Activated CD4-positive, alpha-beta memory T cell treated with anti-CD3 and anti-CD28 coated beads, Interleukin-2, amount 10 ng/mL, durations not matched to agents 7 days and 5 days (primary cell): ENCODE measurements at places on chromosomes 4 and X.

- H3K4me3 ChIP-seq: no peak overlapping the region
- H3K27me3 ChIP-seq: peaks cover 3% of the 10 kb centered on the region
- DNase-seq: no peak
These were observed 76.6 kb downstream of the ITIH6 start for GRCh38 chrX:54721424-54721823.

GRCh38 chr4:19579608-19580007 lies 672.1 kb upstream of the SLIT2 start:
- no peak for DNase-seq
- H3K36me3 ChIP-seq: no peaks in the 10 kb centered on the region
- H3K4me1 ChIP-seq: no peaks in the 10 kb centered on the region
- H3K4me3 ChIP-seq: no peak overlapping the region
- no peak overlapping the region for H3K27ac ChIP-seq
- no peaks in the 10 kb centered on the region for H3K27me3 ChIP-seq

DNA sequence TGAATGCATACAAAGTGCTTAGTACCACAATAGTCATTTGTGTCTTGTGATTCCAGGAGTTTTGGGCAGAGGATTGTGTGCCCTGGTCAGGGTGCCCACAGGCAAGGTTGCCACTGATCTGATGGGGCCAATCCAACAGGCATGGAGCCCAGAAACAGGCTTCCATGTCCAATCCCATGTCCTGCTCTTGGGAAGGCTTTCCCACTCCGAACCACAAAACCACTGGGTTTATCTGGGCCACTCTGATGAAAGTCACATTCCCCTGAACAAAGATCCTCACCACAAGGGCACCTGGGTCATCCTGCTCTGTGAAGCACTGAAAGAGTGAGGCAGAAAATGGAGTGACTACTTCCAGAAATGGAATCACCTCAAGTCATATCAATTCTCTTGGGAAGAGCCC lies 96.9 kb downstream of the MAMLD1 start:
- peaks cover 9% of the 10 kb centered on the region for H3K36me3 ChIP-seq
- no peaks in the 10 kb centered on the region for H3K27me3 ChIP-seq
- peaks cover 26% of the 10 kb centered on the region for H3K4me1 ChIP-seq
- no peak overlapping the region for H3K27ac ChIP-seq

DNA sequence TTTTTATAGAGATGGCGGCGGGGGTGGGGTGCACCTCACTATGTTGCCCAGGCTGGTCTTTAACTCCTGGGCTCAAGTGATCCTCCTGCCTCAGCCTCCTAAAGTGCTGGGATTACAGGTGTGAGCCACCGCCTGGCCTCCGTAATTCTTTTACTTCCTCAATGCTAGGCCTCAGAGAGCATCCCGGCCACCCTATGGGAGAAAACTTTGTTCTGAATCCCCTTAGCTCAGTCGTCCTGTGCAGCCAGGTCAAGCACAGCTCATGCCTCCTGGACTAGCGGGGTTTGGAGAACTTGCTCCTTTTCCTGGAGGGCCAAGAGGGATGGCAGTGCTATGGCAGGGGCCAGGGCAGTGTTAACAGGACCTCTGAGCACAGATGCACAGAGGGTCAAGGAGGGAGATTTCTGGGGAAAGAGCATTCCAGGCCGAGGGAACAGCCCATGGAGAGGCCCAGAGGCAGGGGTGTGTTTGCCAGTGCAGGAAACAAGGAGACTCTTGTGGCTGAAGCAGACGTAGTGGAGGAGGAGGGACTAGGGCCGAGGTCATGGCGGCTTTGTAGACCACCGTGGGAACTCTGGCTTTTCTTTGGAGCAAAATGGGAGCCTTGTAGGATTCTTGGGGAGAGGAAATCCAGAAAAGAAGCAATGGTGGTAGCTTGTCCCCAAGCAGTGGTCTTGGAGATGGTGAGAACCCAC lies 9.8 kb upstream of the TNIP2 start:
- H3K27ac ChIP-seq: no peak overlapping the region
- H3K4me3 ChIP-seq: no peak overlapping the region
- peaks cover 26% of the 10 kb centered on the region for H3K4me1 ChIP-seq
- no peak for DNase-seq
- H3K27me3 ChIP-seq: no peaks in the 10 kb centered on the region
- no peaks in the 10 kb centered on the region for H3K36me3 ChIP-seq

- no peaks in the 10 kb centered on the region for H3K27me3 ChIP-seq
- DNase-seq: no peak
- no peaks in the 10 kb centered on the region for H3K4me1 ChIP-seq
These were observed 42.4 kb upstream of the NOCT start for GRCh38 chr4:138972956-138973801.

GRCh38 chr4:159173886-159174285 lies 71.0 kb downstream of the RAPGEF2 start:
- H3K36me3 ChIP-seq: no peaks in the 10 kb centered on the region
- no peak overlapping the region for H3K4me3 ChIP-seq
- peaks cover 2% of the 10 kb centered on the region for H3K27me3 ChIP-seq
- peaks cover 38% of the 10 kb centered on the region for H3K4me1 ChIP-seq
- DNase-seq: no peak

GRCh38 chr4:142416121-142416520 lies 430.0 kb downstream of the INPP4B start:
- no peaks in the 10 kb centered on the region for H3K27me3 ChIP-seq
- DNase-seq: no peak
- H3K4me1 ChIP-seq: peaks cover 41% of the 10 kb centered on the region
- H3K27ac ChIP-seq: peak overlapping the region; percentile 98

GRCh38 chr4:5772528-5773270 lies 61.7 kb downstream of the EVC start:
- DNase-seq: no peak
- H3K27me3 ChIP-seq: no peaks in the 10 kb centered on the region
- H3K36me3 ChIP-seq: peaks cover 3% of the 10 kb centered on the region
- no peaks in the 10 kb centered on the region for H3K4me1 ChIP-seq
- H3K4me3 ChIP-seq: no peak overlapping the region

DNA sequence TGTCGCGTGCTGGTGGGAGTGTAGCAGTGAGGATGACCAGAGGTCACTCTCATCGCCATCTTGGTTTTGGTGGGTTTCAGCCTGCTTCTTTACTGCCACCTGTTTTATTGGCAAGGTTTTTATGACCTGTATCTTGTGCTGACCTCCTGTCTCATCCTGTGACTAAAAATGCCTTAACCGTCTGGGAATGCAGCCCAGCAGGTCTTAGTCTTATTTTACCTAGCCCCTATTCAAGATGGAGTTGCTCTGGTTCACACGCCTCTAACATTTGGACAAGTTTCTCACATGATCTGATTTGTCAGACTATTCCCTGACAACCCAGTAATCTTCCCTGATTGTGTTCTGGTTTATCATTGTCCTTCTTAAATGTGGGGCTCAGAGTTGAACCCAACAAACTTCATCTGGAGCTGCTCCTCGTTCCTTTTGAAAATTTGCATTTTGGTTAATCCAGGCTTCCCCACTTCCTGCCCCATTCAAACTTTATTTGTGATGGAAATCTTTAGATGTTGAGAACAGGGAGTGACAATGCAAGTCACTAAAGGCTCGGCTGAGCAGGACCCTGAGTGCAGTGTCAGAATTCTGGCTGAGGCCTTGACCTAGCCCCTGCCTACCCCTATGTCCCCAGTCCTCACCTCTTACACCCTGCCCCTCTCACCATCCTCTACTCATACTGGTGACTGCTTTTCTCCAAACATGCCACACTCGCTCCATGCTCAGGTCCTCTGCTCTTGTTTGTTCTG lies 226.8 kb downstream of the STIM2 start:
- H3K4me1 ChIP-seq: peaks cover 2% of the 10 kb centered on the region
- no peak overlapping the region for H3K4me3 ChIP-seq
- H3K27me3 ChIP-seq: peaks cover 34% of the 10 kb centered on the region
- no peak for DNase-seq
- no peak overlapping the region for H3K27ac ChIP-seq
- no peaks in the 10 kb centered on the region for H3K36me3 ChIP-seq
